Uterus (tissue), 4 donors: ENCODE measurements at places on chromosomes 2 and 18.
A peak's percentile ranks its signal among the peaks of the same experiment; 100 is the strongest.

DNA sequence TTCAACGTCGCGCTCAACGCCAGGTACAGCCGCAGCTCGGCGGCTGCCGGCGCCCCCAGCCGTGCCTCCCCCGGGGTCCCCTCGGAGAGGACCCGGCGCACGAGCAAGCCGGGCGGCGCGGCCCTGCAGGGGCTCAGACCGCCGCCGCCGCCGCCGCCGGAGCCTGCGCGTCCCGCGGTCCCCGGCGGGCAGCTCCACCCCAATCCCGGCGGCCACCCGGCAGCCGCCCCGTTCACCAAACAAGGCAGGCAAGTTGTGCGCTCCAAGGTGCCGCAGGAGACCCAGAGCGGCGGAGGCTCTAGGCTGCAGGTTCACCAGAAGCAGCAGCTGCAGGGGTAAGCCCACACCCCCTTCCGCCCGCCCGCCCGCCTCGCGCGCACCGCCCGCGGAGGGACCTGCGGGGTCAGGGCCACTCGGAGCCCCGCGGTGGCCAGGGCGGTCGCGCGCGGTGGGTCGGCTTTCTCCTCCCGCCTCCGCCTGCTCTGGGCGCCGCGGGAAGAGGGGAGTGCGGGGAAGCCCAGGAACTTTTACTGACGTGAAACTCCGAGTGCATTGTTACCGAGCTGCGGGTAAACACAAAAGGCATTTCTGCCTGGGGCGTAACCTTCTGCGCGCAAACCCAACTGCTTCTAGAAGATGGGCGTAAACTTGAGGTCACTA is 861 bp downstream of the LTBP1 start:
- H3K27me3 ChIP-seq: no peaks in the 10 kb centered on the region
- H3K36me3 ChIP-seq: no peaks in the 10 kb centered on the region
- H3K4me1 ChIP-seq: no peaks in the 10 kb centered on the region
- H3K27ac ChIP-seq: peak overlapping the region; percentile 97
- peak; percentile 37 for DNase-seq
- peak overlapping the region; percentile 88 for H3K4me3 ChIP-seq

GRCh38 chr2:202909394-202910192 is 1.9 kb downstream of the WDR12 start:
- H3K27ac ChIP-seq: no peak overlapping the region
- DNase-seq: no peak
- no peaks in the 10 kb centered on the region for H3K4me1 ChIP-seq
- no peaks in the 10 kb centered on the region for H3K27me3 ChIP-seq
- no peak overlapping the region for H3K4me3 ChIP-seq

DNA sequence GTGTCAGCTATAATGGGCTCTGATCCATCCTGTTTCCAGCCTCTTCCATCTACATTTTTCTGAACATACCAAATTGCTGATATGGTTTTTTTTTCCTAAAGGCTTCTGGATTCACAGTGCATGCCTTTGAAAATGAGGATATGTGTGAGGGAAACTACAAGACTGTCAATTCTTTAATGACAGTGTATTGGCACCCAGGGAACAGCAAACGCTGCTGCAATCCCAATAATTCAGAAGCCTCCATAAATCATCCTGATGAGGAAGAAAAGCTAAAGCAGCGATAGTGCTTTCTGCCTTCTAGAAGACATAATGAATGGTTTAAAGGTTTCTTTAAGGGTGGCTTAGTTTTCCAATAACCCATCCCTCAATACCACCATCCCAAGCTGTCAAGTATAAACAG is 304.5 kb upstream of the PKDCC start:
- no peak for DNase-seq
- no peaks in the 10 kb centered on the region for H3K4me1 ChIP-seq
- H3K4me3 ChIP-seq: no peak overlapping the region

DNA sequence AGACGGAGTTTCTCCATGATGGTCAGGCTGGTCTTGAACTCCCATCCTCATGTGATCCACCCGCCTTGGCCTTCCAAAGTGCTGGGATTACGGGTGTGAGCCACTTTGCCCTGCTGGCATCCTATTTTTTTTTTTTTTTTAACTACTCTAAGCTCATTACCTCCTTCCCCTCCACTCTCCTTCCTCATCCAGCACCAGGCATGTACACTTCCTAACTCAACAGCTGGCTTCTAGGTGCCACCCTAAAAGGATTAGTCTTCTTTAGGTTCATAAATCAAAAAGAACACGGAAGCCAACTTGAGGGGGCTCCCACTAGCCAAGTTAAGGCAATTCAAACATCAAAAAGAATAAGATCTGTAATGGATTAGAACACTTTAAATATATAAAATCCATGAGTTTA is 70.6 kb upstream of the TEX51 start:
- no peak overlapping the region for H3K27ac ChIP-seq
- DNase-seq: no peak
- H3K27me3 ChIP-seq: no peaks in the 10 kb centered on the region
- no peaks in the 10 kb centered on the region for H3K36me3 ChIP-seq
- no peak overlapping the region for H3K4me3 ChIP-seq
- H3K4me1 ChIP-seq: no peaks in the 10 kb centered on the region

DNA sequence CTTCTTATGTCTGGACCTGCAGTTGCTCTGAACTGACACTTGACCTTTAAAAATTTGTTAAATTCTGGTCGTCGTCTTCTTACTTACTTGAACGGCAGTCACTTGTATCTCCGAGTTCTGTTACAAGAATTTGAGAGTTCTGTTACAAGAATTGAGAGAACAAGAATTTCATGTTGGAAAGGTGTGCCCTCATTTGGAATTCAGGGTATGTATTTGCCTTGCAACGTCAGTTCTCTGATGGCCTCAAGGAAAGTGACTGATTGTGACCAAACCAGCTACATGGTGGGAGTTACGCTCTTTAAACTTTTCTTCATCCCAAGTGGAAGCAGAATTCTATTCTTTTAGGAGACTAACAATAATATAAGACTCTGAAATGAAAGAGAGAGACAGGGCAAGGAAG is 320.0 kb upstream of the TRIB2 start:
- H3K36me3 ChIP-seq: no peaks in the 10 kb centered on the region
- DNase-seq: no peak
- H3K27me3 ChIP-seq: no peaks in the 10 kb centered on the region
- H3K27ac ChIP-seq: no peak overlapping the region
